ENCODE measurements at places on chromosomes 13 and 19.

- DNase-seq, result no peak
These were observed 317.4 kb downstream of the NALCN start for GRCh38 chr13:101098873-101099272.

DNA sequence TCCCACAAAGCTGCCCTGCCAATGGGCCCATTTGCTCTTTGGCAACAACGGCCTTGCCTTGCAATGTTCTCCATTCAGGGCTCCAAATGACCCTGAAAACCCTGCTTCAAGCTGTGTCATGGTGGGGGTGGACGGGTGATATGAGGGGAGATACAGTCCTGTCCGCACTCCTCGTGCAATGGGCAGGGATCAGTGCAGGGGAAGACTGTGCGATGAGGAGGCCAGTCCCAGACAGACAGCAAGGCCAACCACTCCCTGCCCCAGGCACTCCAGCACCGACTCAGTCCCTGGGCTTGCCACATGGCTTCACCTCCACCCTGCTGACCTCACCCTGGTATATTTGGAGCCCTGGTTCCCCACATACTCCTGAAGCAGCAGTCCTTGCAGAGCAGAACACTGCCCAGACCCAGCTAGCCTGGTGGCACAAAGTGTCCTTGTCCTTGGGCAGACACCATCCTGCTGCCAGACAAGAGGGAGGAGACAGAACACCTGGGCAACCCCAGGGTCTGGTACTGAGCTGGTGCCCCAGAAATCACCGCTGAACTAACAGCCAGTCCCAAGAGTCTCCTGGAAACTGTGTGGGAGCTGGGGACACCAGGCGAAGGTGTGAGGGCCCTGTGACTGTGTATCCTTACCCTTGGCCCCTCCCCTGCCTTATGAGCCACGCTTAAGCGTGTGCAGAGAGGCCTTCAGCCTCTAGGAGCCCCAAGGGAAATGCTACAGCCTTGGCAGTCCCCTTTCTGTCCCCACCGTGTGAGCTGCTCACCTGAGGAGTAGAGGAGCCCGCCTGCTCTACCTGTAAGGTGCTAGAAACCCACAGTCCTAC is 9.1 kb upstream of the SLC35E1 start:
- no peak for DNase-seq

DNA sequence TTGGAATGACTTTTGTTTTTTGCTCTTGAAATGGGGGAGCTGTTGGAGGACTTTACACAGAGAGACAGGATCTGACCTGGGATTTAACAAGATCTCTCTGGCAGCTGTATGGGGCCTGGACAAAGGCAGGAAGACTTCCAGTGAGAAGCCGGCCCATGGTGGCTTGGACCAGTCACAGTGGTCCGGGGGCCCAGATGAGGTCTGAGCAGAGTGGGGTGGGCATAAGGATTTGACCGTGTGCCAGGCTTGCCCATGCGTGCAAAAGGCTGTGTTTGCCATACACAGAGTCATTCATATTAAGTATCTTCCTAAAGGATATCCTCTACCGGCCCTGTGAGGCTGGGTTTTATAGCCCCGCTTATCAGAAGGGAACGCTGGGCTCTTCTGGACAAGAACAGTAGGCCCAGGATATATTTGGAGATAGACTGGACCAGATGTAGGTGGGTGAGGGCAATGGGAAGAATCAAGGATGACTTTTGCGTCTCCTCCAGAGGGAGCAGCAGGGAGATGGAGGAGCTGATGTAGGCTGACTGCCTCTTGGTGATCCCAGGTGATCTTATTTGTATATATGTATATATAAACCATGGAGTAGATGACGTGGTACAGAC is 4.1 kb downstream of the SPACA6 start:
- no peak for DNase-seq

DNA sequence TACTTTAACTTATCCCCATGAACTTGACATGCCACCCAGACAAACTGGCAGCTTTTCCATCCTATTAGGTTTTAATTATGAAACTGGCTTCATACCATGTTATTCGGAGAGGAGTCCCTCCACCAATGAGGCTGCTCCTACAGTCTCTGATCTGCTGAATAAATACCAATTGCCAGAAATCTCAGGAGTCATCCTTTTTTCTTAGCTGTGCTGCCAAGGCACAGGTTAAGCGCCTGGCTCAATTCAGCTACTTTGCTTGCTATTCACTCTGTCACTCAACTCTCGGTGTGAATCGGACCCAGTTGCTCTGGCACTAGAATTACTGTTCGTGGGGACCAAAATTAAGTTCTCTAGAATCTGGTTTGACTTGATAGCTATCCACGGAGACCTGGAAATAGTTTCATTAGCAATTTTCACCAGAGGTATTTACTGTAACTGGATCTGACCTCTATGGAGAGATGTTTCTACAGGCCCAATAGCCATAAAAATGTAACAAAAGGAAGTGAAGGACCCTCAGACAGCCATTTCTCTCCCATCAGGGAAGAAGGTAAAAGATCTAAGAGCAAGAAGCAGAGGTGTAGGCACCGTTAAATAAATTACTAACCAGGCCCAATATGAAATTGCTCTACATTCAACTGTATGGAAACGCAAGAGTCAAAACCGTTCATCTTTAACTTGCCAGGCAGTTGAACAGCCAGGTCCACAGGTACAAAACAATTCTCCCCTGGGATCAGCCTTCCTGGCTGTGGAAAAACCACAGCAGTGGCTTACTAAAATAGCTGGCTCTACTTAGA is 5.4 kb downstream of the ZC3H4 start:
- DNase-seq, result no peak

DNA sequence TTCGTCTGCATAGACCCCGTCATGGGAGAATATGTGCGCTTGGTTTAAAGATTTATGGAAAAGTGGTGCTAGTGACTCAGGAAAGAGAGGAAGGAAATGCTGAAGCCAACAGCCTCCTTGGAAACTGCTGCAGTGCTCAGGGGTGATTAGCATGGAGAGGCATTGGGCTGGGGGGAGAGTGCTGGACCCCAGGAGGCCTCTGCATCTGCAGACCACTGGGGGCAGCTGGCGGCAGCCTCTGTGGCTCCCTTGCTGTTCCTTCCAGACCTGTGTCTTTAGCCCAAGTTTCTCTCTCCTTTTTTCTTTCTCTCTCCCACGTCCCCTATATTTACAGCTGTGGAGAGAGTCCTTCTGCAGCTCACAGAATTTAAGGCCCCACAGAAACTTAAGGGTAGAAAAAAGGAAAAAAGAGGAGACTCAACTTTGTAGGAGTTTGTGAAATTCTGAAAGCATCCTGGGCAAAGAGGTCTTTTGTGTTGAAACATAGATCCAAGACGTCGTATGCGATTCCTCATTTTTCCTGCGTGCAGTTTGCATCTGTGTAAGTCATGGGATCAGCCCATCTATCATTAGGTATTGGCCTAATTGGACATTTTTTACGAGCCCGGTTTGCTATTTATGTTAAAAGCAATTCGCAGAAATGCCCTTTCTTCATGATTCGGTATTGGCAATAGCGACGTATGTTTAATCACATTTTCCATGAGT is 116.2 kb upstream of the ZNF536 start:
- DNase-seq, result no peak

DNA sequence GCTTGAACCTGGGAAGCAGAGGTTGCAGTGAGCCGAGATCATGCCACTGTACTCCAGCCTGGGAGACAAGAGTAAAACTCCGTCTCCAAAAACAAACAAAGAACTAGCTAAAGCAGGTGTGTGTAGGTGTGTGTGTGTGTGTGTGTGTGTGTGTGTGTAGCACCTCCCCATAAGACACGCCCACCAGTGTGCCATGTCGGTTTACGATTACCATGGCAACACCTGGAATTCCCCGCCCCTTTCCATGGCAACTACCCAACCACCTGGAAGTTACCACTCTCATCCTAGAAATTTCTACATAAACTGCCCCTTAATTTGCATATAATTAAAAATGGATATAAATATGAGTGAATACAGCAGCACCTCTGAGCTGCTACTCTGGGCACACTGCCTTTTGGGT is 80.9 kb upstream of the ADGRE5 start:
- peak; percentile 33 for DNase-seq

GRCh38 chr13:28067491-28067890 is 32.9 kb downstream of the FLT3 start:
- DNase-seq, result no peak

DNA sequence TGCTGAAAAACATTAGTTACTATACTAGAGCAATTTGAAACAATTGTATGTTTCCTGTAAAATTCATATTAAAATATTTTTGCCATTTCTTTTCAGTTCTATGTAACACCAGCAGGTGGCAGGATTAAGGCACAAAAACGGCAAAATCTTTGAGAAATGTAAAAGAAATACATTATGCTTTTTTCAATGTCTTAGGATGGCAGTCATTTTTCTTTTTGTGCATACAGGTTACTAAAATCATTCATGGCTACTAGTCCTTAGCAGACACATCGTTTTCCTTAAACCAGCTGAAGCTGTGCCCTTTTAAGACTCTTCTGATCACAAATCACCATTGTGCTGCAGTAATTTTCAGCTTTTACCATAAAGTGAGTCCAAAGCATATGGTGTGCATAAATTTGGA is 800.7 kb upstream of the SLITRK5 start:
- no peak for DNase-seq

Data from COR-L47 (cell line).